ENCODE measurements at places on chromosomes 1 and 21.

- DNase-seq = no peak
Observed at GRCh38 chr1:182071924-182072323, 10.4 kb upstream of the ZNF648 start.

DNA sequence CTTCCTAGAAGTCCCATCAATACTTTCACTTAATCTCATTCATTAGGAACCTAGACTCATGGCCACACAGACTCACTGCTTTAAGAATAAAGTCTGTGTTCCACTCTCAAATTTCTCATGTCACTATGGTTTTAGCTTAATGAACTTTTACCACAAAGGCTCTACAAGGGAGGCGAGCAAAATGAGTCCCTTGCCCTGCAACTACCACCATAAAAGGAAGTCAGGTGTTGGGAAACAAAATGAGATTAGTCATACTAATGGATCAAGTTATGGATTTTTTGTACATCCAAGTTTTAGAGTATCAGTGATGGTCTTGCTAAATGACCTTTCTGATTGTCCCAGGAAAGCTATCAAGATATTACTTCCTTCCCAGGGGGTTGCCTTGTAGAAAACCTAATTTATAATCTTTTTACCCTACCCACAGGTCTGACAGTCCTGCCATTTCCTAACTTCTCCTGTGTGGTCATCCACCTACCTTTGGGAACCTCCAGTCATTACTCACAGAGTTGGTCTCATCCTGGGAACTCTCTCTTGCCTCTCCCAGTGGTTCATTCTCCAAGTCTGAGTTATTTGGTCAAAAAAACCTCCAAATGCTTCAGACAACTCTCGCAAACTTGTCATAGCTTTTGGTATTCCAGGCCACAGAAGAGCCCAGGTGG, 51.8 kb upstream of the SLC16A1 start:
- no peak for DNase-seq

DNA sequence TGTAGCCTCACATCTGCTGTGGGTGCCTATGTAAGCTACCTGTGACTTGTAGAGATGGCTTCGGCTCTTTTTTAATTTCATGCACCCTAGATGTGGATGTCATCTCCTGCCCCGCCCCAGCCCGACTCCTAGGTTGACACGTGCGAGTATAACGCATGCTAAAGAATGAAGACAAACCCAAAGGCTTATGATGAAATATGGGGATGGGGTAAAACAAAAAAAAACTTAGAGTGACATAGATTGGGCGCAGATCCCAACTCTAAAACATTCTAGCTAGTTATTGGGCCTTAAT, 613 bp upstream of the ERO1B start:
- no peak for DNase-seq

DNA sequence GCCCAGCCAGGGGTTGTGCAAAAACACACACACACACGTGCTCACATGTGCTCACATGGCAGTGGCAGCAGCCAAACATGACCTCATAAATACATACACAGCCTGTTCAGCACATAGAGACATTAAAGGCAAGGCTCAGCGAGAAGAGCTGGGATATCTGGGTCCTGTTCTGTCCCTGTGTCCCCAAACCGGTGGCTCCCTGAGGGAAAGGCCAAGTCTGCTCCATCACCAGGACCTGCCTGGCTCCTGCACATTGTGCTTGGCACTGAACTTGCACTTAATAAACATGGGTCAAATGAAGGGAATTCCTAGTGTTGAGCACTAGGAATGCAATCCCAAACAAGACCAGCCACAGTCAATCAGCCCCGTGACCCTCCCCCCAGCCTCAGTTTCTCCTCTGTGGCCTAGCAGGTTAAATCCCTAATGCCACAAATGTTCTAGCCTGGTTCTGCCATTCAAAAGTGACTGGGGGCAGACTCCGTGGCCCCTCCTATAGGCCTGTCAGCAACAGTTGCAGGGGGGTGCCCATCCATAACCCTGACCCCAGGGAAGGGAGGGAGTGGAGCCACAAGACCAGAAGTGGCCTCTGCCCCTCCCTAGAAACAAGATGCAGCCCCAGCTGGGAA, 160.9 kb upstream of the VAMP3 start:
- no peak for DNase-seq

DNA sequence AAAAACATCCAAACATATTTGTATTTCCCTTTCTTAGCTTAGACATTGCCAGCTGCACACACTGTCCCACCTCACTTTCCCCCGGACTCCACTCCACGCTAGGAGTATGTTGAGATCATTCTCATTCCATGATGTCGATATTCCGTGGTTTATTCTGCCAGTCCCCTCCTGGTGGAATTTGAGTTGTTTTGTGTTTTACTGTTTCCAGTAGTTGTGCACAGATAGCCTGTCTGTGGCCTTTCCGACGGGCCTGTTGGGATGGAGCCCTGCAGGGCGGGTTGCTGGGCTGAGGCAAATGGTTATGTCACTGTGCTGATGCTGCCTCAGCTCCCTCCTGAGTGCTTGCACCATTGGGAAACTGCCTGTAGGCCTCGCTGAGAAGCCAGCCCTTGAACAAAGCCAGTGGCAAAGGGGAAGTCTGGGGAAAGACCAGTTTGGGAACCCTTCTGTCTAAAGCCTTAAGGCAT, 12.8 kb downstream of the TRAPPC10 start:
- DNase-seq = no peak

- no peak for DNase-seq
Observed at GRCh38 chr1:167263819-167264464, 43.3 kb downstream of the POU2F1 start.

DNA sequence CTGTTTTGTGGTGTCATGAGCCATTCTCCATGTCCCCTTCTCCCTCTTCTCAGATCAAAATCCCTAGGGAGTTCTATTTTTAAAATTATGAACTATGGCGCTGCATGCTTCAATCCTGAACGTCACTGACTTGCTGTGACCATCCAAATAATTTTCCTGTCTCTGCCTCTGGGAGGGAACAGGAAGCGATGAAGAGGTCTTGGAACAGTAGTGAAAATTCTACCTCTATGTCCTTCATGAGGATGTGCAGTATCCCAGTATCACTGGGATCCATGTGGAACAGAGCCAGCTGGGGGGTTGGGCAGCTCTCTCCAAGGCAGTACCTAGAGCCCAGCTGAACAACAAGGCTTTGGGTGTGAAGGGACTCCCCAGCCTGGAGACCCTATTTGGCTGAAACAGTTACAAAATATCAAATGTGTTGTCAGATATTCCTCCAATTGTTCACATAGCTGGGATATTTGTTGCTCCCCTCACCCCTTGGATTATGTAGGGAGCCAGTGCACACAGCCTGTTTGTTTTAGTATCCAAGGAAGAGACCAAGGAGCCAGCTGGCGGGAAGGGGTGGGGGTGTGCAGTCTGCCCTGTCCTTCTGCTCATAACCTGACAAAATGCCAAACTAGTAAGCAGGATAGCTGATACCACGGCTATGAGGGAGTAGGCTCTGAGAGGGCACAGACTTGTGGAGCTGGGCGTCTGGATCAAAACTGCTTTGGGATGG, 7.6 kb downstream of the DCLRE1B start:
- no peak for DNase-seq

DNA sequence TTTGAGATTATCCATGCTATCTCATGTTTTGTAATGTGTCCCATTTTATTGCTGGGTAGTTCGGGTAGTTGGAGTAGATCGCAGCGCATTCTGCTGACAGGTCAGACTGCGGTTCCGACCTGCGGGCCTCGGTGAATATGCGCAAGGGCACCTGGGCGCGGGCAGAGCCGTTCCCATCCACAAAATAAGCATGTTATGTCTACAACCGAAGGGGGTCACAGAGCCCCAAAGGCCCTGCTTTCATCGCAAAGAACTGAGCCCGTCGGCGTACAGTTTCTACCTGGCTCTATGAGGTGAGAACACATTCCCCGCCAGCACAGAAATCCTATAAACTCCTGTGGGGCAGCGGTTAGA, 88.4 kb downstream of the PRKAB2 start:
- no peak for DNase-seq

GRCh38 chr1:96365076-96365475, 356.5 kb upstream of the PTBP2 start:
- no peak for DNase-seq

- no peak for DNase-seq
Observed at GRCh38 chr1:237473854-237474253, 416.9 kb downstream of the ZP4 start.

DNA sequence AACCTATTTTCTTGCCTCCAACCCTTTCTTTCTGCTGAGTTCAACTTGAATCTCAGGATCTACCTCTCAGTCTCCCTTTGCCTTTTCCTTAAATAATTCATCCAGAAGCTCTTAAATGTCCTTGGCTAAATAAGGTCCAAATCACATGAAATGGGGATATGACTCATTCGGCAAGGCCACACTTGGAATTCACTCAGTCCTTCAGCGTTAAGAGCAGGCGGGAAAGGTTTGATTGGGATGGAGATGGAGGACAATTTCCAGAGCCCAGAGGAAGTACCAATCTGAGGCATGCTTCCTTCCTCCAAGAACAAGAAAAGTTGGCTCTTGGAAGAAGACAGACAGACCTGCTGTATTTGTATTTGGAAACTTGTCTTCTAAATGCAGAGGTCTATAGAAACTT, 128.5 kb downstream of the PROX1 start:
- no peak for DNase-seq

GRCh38 chr21:35991131-35991530, 69.2 kb downstream of the SETD4 start:
- no peak for DNase-seq

GRCh38 chr1:88634538-88634937, 49.5 kb upstream of the PKN2 start:
- DNase-seq = no peak

- DNase-seq = no peak
Observed at GRCh38 chr1:199979071-199979470, 48.4 kb upstream of the NR5A2 start.

- no peak for DNase-seq
Observed at GRCh38 chr1:162144853-162145252, 75.4 kb downstream of the NOS1AP start.

DNA sequence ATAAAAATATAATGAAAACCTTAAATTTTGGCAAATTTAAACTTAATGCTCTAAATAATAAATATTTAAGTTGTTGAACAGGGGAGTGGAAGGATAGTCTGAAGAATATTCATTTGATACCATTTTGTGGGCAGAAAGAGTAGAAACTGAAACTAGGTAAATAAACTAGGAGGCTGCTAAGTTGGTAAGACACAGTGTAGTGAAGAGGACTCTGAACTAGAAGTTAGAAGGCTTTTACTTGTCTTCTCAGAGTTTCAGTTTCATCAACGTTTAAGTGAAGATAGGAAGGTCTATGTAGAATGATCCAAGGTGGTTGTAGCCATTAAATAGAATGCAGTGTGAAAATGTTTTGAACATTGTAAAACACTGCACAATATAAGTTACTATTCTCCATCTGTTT, 516.9 kb downstream of the AMY1C start:
- DNase-seq = no peak

GRCh38 chr1:183148599-183148998, 37.5 kb upstream of the LAMC2 start:
- DNase-seq = no peak

DNA sequence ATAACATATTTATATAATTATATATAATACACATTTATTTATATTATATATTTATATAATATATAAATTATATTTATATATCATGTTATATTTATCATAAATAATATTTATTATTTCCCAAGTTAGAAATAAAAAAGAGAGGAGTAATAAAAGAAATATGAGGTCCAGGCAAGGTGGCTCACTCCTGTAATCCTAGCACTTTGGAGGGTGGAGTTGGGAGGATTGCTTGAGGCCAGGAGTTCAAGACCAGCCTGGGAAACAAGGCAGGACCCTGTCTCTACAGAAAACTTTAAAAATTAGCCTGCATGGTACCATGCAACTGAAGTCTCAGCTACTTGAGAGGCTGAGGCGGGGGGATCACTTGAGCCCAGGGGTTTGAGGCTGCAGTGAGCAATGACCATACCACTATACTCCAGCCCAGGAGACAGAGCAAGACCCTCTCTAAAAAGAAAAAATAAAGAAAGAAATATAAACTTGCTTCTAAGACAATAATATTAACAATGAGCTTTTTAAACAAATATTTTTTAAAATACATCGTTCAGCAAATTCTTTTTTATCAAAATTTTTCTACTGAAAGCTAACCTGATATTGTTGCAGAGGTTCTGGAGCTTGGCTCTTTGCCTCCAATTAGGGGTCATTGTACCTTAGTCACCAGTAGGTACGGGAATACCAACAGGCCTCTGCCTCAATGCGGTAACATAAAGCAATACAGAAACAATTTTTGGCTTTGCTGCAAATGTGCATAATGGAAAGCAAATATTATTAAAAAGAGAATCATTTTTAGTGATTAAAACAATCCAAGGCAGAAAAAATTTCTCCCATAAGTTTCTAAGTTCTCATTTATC, 290.0 kb downstream of the SETD4 start:
- no peak for DNase-seq

- DNase-seq = no peak
Observed at GRCh38 chr21:41641510-41641815, 125.4 kb downstream of the RIPK4 start.

- no peak for DNase-seq
Observed at GRCh38 chr1:215501496-215501895, 65.6 kb upstream of the KCTD3 start.

DNA sequence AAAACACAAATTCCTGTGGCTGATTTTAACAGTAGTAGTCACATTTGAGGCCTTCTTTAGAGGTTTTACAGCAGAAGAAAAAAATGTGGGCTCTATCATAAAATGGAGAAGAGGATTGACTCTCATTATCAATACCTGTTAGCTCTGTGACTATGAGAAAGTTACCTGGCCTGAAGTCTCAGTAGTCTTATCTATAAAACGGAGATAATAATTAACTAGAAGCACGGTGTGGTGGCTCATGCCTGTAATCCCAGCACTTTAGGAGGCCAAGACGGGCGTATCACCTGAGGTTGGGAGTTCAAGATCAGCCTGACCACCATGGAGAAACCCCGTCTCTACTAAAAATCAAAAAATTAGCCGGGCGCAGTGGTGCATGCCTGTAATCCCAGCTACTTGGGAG, 90.4 kb upstream of the PLPPR4 start:
- no peak for DNase-seq

DNA sequence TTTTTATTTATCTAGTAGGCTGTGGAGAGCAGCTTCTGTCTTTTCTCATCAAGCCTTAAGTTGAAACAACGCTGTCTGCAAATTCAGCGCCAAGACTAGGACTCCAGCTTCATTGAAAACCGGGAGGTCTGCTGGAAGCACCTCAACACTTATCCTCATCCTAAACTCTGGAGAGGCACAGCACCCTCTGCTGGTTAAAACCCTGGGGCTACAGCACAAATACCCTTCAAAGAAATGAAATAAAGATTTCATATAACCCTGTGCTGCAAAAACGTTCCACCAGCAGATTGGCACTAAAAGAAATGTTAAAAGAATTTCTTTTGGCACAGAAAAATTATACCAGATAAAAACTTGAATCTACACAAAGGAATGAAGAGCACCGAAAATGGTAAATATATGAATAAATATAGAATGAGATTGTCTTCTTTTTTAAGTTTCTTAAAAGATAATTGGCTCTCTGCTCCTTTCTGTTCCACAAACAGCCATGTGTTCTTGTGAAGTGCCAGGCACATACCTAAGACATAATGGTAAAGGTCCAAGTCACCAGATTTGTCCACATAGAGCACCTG, 227.7 kb upstream of the SAMSN1 start:
- DNase-seq = peak; percentile 6
